ENCODE measurements at places on chromosomes 13 and 19.

DNA sequence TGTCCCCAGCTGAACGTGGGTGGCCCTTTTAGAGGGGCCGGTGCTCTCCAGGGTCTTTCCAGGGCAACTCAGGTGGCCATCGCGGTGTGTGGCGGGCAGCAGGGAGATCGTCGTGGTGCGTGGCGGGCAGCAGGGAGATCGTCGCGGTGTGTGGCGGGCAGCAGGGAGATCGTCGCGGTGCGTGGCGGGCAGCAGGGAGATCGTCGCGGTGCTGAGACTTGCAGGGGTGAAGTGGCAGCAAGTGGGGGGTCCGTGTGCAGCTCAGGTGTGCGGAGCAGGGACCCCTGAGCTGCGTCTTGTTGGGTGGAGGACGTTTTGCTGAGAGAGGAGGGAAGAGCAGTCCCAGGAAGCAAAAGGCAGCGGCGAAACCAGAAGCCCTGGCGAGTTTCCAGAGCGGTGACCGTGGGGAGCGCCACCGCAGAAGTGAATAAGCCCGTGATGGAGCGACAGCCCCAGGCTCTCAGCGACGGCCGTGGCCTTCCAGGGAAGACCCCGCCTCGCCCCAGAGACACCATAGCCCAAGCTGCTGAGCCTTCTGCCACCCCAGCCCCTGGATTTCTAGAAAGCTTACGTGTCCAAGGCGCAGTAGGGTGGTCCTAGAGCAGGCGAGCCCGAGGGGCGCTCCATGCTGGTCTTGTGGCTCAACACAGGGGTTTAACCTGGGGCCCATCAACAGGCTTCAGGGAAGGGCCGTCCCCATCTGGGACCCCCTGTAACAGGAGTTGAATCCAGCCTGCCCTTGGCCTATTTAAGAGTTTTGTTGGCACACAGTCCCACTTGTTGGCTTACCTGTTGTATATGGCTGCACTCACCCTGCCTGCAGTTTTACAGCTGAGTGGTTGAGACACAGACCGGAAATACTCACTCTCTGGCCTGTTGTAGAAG is 5.4 kb downstream of the NCLN start:
- DNase-seq = no peak

DNA sequence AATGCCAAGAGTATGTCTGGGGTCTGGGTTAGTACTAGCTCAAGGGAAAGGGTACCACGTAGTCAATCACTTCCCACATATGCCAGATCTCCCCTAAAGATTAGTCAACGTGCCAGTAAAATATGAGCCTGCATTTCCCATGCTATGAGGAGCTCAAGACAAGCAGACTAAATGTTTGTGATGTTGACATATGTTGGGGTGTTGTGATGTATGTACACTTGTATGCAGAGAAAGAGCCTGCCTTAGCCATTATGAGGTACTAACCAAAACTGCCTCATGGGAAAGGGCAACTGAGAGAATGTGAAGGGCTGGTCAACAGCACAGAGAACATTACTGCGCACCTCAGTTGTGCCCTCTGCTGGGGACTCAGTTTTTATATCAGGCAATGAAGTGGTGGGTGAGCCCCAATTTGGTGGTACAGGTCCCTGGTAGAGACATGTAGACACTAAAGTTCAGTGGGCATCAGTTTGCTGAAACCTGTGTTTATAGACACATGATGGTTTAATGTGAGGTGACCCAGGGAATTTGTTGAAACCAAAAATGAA is 287.0 kb downstream of the DCT start:
- DNase-seq = no peak

- no peak for DNase-seq
Measured at GRCh38 chr13:49315756-49316482, 68.2 kb downstream of the CDADC1 start.

DNA sequence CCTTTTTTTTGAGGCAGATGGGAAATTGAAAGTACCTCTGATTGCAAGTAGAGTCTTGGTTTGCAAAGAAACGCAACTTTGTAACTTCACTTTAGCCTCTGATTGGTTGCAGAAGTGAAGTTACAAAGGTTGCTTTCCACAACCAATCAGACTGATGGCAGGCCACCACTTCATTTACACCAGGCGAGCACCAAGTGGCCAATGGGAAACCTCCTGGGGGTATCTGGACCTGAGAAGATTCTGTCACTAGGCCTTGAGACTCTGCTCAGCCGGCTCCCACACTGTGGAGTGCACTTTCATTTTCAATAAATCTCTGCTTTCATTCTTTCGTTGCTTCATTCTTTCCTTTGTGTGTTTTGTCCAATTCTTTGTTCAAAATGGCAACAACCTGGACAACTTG is 19.1 kb downstream of the PEPD start:
- DNase-seq = no peak

GRCh38 chr19:57437931-57438330 is 2.8 kb downstream of the ZNF749 start:
- DNase-seq = no peak

GRCh38 chr19:44865196-44865767 is 19.2 kb downstream of the NECTIN2 start:
- no peak for DNase-seq
